Naive thymus-derived CD8-positive, alpha-beta T cell (primary cell): ENCODE measurements at places on chromosomes 2 and 18.

DNA sequence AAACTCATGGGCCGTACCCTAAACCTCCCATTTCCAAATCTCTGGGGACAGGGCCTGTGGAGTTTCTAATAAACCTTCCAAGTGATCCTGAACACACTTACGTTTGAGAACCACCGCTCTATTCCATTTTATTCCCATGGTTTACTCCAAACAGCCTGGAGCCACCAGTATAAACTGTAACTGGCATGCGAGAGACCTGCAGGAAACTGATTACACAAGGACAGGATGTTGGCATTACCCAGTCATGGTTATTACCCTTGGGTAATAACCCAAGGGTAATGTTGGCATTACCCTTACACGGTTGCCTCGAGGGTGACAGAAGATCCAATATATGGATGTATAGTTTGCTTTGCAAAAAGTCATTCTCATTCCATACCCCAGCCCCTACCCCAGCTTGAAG is 37.0 kb upstream of the YPEL5 start:
- no peak for DNase-seq

DNA sequence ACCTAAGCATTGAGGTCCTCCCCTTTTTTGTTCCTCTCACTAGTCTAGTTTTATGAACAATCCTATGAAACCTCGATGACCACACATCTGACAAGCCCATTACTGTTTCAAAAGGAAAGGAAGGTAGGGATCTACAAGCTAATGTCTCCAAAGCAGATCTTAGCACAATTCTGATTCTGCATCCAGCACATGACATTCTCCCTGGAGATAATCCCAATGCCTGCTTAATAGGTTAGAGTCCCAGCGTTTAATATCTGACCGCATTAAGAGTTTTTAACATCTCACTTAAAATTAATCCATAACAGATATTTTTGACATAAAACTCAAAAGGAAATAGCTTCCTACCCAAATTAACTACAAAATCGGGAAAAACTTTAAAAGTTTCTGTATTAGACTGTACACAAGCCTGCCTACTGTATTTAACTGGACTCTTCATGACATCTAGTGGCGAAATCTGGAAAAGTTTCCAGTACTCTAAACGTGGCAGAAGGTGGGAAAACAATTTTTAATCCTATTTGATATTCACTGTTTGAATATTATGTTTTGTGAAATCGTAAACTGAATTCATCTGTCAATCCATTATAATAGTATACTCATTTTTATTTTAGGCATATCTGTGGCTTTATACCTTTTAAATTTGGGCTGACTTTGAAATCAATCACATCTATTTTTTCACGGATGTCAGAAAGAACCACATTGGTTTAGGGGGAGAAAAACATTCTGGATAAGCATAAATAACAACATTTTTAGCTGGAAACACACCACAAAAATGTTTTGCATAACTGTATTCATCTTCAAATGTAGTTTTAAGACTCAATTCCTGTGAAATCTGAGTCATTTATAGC is 62.4 kb downstream of the TXNL1 start:
- DNase-seq: no peak

- no peak for DNase-seq
Measured at GRCh38 chr2:69762513-69763494, 20.9 kb downstream of the ANXA4 start.

DNA sequence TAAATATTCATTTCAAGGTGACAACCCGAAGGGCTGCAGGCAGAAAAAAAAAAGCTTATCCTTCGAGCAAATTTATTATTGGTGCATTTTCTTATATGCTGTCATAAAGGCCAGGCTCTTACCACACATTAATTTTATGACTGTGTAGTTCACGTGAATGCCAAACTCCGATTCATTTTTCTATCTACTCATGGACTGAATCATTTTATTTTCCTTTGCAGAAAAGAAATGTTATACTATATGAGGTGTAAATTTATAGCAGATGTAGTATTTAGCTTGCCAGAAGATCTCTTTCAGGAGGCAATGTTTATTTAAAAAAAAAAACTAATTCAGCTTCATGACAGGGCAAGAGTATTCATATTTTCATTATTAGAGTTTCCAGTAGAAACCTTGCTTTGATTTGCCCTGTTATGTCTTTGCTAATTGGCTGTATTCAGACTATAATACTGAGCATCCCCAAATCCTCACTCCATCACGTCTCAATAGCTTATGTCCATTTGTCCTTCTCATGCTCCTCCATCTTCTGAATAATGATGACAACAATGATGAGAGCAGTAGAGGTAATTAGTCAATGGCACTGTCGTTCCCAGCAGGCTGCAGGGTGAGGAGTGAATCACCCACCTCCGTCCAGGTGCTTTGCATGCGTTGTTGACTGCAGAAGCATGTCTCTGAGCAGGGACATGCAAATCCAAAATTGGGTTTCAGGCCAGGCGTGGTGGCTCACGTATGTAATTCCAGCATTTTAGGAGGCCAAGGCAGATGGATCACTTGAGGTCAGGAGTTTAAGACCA is 101.1 kb upstream of the RAB12 start:
- DNase-seq: no peak
